Lung microvascular endothelial cell (primary cell): ENCODE measurements at places on chromosomes 12 and 14. TPM values are rescaled to one million over a fixed set of nuclear protein-coding genes. Genes with fewer than 3 reads are reported as not detected.

DNA sequence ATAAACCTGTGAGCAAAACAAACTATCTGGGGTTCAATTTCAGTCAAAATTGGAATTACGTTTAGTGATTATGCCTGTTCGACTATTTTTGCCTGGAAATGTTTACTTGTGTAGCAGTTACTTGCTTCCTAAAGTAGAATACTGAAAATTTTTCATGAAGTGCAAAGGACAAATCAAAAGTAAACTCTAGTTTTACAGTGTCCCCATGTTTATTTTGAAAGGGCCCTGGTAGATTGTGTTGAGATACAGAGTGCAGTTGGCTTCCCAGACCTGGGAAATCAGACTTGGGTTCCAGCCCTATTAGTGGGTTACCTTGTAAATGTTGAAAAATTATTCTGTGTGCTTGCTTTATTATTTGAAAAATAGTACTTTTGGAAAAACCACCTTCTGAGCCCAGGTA lies 17.3 kb downstream of the KLRB1 start:
- no peak for DNase-seq

Gene PRB2
- not detected in 2 replicates for total RNA-seq

DNA sequence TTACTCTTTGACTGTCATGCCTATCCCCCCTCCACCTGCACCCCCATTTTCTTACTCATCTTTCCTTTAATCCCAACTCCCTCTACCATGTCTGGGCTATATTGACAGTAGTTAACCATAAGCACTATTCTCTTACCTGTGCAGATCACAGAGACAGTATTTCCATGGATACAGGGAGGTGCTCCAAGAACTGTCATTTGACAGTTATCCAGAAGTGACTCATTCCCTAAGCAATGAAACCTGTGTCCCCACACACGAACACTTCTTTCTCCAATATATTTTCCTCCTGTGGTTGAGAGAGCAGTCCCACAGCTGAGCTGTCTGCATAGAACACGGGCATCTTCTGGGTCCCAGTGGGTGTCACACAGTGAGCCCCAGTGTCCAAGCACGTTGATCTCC lies 68.8 kb downstream of the CD163L1 start:
- DNase-seq, result no peak

GRCh38 chr12:59452746-59453145 lies 143.1 kb upstream of the SLC16A7 start:
- DNase-seq, result no peak

Gene TRHDE
- total RNA-seq, result 0.22 TPM in 1 of 2 replicates, not detected in the other

Gene AMIGO2
- total RNA-seq, result 0.40 and 1.5 TPM in 2 replicates

DNA sequence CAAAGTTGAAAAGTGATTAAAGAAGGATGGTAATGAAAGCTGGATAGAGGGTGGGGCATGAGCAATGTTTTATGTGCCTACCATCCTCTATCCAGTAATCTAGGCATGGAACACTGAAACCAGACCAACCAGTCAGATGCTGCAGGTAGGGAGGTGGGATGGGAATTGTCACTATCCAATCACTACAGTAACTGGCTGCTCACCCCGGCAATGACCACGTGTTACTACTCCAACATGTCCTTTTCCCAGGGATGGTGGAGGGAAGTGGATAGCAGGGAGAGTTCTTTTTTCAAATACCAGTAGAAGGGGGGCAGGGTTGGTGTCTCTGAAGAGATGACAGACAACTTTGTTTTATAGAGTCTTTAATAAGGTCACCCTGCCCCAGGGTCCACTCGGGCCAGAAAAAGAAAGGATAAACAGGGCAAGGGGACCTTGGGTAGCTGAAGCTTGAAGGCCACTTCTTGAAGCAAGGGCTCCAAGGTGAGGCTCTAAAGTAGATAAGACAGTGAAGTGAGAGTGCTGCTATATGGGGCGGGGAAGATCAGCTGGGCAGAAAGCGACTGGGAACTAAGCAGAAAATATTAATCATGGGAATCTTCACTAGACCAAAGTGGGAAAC lies 14.7 kb upstream of the CDH24 start:
- no peak for DNase-seq

DNA sequence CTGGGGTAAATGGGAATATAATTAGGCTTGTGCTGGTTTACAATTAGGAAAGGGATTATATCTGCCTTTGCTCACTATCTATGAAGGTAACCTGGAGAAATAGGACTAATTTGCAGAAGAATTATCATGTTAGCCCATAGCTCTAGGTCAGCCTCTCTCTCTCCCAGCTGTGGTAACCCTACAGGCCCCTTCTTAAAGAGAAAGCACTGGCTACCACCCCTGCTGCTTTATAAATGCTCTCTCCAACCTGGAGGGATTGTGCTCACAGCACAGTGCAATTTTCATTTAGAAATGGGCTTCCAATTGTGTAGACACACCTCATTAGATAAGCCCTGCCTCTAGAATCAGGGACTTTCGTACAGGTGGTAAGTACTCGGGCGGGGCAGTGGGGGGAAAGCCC lies 22.7 kb upstream of the MGST1 start:
- no peak for DNase-seq

- no peak for DNase-seq
Measured at GRCh38 chr12:18446061-18446644, 184.8 kb downstream of the PIK3C2G start.

DNA sequence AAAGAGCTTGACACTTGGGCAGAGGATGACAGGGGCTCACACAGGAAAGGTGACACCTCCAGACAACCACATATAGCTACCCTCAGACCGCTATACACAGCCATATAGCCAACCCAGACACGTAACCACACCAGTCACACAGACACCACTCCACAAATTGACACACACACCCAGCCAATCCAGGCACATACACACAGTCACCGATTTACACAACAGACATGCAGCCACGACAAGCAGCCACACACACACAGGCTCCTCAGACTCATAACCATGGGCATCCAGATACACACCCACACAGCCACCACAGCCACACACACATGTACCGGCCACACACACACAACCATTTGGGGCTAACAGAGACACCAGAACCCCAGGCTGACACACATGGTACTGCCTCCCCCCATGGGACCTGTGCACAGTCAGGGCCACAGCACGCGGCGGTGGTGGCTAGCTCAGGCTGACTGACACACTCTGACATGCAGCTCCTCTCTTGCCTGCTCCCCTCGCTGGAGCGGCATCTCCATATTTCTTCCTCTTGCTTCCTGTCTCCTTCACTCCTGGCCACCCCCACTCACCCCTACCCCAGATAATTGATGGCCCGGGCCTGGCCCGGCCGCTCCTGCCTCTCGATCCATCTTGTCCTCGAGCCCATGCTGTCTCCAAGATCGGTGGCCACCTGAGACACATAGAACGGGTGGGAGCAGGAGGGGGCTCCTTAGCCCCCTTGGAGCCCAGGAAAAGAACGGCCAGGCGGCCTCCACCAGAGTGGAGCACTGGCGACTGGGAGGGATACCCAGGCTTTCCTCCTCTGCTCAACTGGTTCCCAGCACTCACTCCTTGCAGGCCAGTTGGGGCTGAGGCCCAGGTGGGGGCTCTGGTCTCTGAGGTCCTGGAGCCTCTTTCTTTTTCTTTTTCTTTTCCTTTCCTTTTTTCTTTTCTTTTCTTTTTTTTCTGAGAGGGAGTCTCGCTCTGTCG lies 6.0 kb upstream of the SHMT2 start:
- no peak for DNase-seq

- DNase-seq, result no peak
Measured at GRCh38 chr12:127749416-127749815, 517.6 kb upstream of the TMEM132C start.

Gene ANKRD33
- total RNA-seq, result 0.22 TPM in 1 of 2 replicates, not detected in the other

GRCh38 chr12:51320311-51320694 lies 3.7 kb downstream of the BIN2 start:
- DNase-seq, result no peak

Gene SART3
- total RNA-seq, result 41.0 and 84.1 TPM in 2 replicates

- no peak for DNase-seq
Measured at GRCh38 chr12:4286228-4286627, 12.7 kb downstream of the CCND2 start.

- no peak for DNase-seq
Measured at GRCh38 chr12:68890701-68891113, 42.3 kb downstream of the CPM start.

DNA sequence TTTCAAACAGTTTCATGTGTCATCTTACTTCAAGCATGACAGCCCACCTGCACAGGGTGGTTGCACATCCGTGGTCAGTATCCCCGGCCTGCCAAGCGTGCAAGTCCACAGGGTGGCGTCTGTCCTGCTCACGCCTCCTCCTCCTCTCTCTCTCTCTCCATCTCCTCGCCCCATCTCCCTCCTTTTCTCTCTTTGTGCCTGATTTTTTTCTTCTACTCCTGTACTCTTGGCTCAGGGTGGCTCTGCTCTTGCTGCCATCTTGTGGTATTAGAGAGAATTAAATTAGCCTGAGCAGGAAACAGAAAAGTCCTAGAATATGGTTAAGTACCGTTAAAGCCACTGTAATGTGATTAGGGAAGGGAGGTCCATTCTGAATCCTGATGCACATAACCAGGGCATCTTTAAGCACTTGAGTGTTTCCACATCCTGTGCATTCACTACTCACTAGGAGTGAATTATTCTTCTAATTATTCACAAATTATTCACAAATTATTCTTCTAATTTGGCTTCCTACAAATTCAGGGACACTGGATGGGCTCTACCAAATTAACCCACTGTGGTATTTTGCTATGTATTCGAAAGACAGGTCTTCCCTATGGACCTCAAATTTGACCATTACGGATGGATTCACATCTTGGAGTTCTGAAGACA lies 25.5 kb upstream of the DTX1 start:
- peak; percentile 76 for DNase-seq

GRCh38 chr14:20612403-20612802 lies 21.2 kb upstream of the RNASE12 start:
- DNase-seq, result no peak

Gene CLEC2A
- not detected in 2 replicates for total RNA-seq

GRCh38 chr12:62372134-62372533 lies 94.5 kb upstream of the MON2 start:
- no peak for DNase-seq

Gene GRIN2B
- total RNA-seq, result not detected in 2 replicates

DNA sequence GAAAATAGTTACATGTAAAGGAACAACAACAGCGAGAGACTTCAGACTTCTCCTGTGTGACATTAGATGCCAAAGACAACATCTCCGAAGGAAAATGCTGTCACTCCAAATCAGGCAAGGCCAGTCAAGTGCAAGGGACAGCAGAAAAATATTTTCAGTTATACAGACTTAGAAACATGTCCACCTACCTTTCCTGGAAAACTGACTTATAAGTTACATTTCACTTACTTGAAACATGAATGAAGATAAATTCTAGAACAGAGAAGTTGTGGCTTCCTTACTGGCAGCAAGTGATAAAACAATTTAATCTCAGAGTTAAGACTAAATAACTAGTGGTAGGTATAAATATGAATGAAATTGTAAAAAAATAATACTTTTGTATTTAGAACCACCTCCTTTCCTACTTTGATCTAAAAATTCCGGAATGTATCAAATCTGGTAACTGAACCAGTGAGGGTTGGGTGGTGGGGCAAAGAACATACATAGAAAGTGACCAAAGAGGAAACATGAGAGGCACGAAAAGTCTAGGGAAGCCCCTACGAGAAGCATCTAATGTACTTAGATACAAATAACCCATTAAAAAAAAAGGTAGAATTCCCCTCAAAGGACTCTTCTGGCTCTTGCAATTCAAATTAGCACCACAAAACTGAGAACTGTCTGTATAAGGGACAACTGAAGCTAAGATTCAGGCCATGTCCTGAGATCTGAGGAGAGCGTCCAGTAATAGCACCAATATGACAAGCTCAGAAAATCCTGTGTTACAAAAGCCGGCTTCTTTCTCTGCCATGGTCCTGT lies 21.2 kb downstream of the MTHFD1 start:
- DNase-seq, result no peak

Gene MEG3
- total RNA-seq, result 0.99 and 4.8 TPM in 2 replicates

GRCh38 chr14:91245029-91245428 lies 525 bp upstream of the GPR68 start:
- DNase-seq, result no peak

GRCh38 chr14:48398675-48399282 lies 723.4 kb upstream of the MDGA2 start:
- DNase-seq, result peak; percentile 30

Gene FLRT2
- 86.5 and 139 TPM in 2 replicates for total RNA-seq

Gene LMNTD1
- under 0.01 TPM in 1 of 2 replicates, not detected in the other for total RNA-seq

Gene TBC1D30
- total RNA-seq, result 6.3 and 9.8 TPM in 2 replicates

GRCh38 chr12:115763376-115763775 lies 514.1 kb downstream of the MED13L start:
- no peak for DNase-seq

Gene CDH24
- total RNA-seq, result 0.60 and 2.0 TPM in 2 replicates

Gene P2RX2
- total RNA-seq, result not detected in 2 replicates

Gene SSPN
- total RNA-seq, result 0.22 and 0.40 TPM in 2 replicates

Gene ZC2HC1C
- total RNA-seq, result 0.40 and 0.44 TPM in 2 replicates
